GM04503 (cell line): ENCODE measurements at places on chromosomes 16 and 17.

DNA sequence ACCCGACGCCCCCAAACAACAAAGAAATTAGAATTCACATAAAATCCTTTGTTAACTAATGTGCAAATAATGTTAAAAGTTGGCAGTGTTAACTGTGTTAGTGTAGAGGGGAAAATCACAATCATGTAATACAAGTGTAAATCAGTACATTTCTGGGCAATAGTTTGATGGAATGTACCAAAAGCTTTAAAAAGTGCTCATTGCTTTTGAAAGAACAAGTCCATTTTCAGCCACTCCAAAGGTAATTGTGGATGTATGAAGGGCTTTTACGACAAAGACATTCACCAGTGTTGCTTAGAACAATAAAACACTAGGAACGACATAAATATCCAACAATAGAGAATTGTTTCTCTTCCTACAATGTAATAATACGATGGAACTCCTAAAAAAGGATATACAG, 9.1 kb downstream of the GLOD4 start:
- no peak for DNase-seq

- DNase-seq: no peak
Measured at GRCh38 chr16:72590151-72590937, 418.4 kb upstream of the PMFBP1 start.

- DNase-seq: no peak
Measured at GRCh38 chr17:29042679-29043538, at the start of gene PIPOX. Gene PIPOX (plus strand): TSS chr17:29043141. CDS start chr17:29043226, 85 bp downstream.

GRCh38 chr17:77684803-77685798, 273.4 kb upstream of the TNRC6C start:
- no peak for DNase-seq

- DNase-seq: no peak
Measured at GRCh38 chr16:24773771-24774427, 44.4 kb downstream of the TNRC6A start.

DNA sequence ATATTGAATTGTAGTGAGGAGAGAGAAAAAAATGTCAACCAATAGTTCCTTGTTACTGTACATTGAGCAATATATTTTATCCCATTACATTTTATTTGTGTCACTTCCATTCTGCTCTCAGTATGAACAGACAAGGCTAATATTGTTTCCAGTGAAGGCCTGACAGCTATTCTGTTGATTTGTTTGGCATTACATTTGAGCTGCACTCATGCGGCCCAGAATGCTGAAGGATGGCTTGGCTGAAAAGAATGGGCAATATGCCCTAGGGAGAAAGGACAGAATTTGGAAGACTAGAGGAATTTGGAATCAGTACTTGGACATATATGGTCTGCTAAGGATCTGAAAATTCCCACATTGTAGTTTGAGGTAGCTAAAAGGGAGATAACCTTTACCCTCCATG, 1294.4 kb downstream of the CDH8 start:
- no peak for DNase-seq

DNA sequence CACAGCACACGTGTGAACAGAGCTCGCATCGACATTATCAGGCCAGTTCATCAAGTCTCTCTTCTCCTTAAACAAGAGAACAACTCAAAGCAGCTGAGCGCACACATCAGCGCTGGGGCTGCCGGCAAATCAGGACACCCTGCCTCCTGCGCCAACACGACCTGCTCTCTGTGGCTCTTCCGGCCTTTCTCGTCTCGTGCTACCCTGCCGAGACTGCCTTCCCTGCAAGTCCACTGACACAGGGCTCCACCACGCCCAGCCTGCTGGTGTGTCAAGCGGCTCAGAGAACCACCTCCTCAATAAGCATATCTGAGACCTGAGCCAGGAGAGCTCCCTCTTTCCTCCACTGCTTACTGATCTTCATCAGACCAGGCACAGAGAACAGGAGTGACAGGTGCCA, 96.9 kb downstream of the ZNF778 start:
- no peak for DNase-seq

DNA sequence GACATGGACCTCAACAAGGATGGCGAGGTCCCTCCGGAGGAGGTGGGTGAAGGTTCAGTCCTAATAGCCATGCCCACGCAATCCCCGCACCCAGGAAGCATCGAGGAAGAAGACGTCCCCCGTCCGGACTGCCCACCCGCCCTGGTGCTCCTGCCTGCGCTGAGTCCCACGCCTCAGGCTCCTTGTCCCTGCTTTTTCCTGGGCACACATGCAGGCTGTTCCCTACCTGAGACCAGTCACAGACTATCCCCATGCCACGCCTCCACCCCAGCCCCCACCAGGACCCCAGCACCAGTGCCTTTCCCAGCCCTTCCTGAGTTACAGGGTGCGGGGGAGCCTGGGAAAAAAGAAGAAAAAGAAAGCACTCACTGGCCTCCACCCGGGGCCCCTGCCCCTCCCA, 9.0 kb downstream of the FKBP10 start:
- DNase-seq: no peak

- no peak for DNase-seq
Measured at GRCh38 chr17:48642843-48643696, 16.9 kb upstream of the HOXB9 start.

DNA sequence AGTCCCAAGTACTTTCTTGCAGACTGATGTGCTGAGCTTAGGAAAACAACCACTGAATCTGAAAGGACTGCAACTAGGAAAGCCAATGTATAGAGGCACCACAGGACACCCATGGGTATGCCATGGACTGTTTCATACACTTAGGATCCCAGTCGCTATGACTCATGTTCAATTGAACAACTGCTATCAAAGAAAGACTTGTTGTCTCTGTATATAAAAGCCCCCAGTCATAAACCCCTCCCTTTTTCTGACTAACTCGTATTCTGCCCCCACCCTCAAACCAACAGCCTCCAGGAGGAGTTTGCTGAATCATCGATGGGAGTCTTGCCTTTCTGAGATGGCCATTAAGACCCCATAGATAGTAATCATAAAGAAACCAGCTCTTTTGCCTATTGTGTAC, 205.4 kb downstream of the ANKFN1 start:
- DNase-seq: no peak

DNA sequence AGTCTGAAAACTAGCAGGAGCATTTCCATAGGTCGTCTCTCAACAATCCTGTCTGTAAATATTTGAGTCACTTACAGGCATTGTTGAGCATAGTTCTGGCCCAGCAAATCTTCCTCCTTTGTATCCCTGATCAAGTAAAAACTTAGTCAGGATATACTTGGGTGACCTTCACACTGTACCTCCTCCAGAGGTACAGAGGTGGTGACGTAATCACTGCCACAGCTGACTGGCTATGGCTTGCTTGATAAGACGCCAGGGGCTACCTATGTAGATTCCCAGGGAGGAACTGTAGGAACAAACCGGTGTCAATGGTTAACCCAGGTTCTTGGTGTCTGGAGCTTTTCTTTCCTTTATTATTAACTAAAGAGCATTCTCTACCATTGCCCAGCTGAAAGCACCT, at the start of gene KCNJ16:
Gene KCNJ16, plus strand, starts transcription at position 270 of the 400 bp plus-strand sequence. CDS start 56,863 bp downstream, outside the sequence.
- no peak for DNase-seq

DNA sequence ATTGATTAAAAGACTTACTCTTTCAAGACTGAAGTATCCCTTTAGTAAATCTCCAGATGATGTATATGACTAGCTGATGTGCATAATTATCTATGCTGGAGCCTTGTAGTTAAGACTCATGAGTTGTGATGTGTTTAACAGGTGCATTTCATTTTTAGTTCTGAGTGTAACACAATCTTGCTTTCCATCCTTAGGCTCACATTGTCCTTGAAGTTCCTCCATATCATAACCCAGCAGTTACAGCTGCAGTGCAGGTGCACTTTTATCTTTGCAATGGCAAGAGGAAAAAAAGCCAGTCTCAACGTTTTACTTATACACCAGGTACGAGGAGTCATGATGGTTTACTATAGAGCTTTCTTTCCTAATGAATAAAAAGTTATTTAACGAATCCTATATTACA, 52.9 kb downstream of the ESRP2 start:
- no peak for DNase-seq

DNA sequence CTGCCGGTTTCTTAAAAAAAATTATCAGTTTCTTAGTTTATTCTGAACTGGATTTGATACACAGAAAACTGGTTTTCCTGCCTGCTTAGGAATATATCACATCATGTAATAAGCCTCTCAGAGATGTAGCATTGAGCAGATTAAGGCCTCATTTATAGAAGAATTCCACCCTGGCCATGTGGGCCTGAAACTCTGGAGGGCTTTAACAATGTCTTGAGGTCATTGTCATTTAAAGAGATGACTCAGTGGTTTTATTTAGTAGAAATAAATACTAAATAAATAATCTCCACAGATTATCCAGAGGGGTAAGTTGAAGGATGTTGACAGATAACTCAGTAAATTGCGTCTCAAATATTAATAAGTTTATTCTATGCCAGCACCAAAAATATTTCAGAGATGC, 56.9 kb downstream of the PRKCA start:
- DNase-seq: no peak

DNA sequence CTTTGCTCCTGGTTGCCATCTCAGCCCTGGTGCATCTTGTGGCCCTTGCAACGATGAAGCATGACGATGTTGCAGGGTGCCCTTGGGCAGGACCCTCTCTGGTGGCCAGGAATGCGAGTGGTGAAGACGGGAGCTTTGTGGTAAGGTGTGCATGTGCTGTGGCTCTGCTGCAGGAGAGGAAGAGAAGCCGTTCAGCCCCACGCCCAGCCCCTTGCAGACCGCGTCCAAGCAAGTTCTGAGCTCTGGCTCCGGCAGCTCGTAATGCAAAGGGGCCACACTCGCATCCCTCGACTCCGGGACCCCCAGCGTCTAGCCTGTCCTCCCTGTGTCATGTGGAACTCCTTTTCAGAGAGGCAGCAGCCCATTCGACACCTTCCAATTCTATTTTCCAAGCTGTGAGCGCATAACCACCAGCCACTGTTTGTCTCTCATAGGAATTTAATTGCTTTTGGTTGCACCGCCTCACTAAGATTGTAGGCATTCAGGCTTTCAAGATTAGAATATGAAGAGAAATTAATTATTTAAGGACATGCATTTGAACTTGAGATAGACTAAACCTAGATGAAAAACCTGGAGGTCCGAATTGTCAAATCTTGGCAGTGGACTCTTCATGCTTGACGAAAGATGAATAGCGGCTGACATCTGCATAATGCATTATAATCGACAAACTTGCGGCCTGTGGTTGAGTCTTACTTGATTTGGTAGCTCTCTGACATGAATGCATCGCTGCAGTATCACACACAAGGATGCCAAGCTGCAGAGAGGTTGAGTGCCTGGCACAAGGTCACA, 21.1 kb upstream of the KCNG4 start:
- no peak for DNase-seq

DNA sequence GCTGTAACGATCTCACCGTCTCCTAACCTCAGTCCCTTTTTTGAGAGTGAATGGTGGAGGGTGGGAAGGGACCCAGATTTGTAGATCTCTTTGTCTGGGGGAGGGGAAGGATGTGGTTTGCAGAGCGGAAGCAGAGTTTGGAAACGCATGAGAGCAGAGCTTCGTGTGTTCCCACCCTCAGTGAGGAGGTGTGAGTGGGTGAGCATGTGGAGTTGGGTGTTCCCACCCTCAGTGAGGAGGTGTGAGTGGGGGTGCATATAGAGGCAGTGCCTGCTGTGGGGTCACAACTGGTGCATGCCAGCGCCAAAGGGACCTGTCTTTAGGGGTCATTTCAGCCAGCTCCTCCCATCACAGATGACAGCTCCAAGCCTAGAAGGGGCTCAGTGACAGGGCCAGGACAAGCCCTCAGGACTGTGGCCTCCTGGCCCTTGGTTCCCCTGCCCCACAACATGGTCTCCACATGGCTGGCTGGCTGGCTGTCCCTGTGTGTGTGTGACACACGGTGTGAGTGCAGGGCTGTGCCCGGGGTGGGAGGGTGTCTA, 1.8 kb upstream of the CISD3 start:
- no peak for DNase-seq

- DNase-seq: no peak
Measured at GRCh38 chr16:84460406-84461028, 43.9 kb downstream of the MEAK7 start.

- no peak for DNase-seq
Measured at GRCh38 chr16:9114112-9114511, 22.7 kb downstream of the HAPSTR1 start.

- DNase-seq: no peak
Measured at GRCh38 chr17:70919241-70919640, 749.9 kb downstream of the KCNJ2 start.

GRCh38 chr16:75550211-75550662, 5.8 kb downstream of the TMEM231 start:
- no peak for DNase-seq

- no peak for DNase-seq
Measured at GRCh38 chr17:73232587-73233373, 28.9 kb downstream of the CPSF4L start.

- no peak for DNase-seq
Measured at GRCh38 chr17:68431661-68432071, 25.6 kb downstream of the WIPI1 start.

GRCh38 chr16:8199390-8199789, 390.9 kb downstream of the TMEM114 start:
- no peak for DNase-seq

GRCh38 chr16:75758215-75758614, 31.9 kb upstream of the CPHXL start:
- DNase-seq: no peak

DNA sequence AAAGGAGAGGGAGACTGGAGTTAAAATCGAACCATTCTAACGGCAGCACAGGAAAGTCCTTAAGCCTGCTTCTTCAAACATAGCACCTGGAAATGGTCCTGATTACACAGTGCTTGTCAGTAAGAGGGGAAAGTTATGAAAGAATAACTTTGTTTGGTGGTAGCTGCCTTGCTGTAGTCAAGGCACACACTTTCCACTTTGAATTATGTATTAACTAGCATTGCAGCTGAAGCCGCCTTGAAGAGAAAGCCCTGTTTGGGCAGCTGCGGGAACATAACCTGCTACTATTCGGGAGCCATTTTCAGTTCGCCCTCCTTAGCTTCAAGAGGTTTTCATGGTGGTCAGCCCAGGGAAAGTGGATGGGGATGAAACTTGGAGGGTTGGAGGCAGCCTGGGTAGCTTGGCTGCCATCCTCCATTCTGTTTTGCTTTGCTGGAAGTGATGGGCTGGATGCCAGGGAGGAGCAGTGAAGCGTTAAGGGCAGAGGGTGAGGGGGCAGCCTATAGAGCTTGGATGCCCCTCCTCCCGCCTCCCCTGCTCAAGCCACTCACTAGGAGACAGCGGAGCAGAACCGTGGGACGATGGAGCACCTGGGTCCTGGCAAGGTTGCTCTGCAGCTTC, 5.3 kb upstream of the HAS3 start:
- DNase-seq: no peak

DNA sequence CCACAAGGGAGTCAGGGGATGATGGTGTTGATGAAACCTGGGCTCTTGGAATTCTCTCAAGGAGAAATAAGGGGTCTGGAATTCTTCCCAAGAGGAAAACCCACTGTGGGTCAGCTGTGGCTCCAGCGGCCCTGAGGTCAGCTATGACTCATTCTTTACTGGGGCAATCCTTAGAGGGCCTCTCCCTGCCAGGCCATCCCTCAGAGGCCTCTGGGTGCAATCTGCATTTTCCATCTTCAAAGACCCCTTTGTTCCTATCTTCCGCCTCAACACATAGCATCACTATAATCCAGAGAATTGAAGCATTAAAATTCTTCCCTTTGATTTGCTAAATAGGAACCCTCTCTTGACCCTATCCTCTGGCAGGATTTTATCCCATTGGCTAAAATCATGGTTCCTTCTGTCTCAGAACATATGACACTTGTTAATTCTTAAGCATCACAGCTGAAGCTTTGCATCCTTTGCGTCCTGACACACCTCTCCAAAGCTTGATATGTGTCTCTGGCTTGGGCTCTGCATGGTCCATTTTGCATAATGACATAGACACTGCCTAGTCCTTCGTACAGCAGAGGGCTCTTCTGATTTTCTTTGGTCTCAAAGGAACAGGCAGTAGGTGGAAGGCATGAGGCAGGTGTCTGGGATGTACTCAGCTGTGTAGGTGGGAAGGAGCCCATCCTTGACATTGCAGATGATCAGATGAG, 4.4 kb upstream of the KRT37 start:
- DNase-seq: no peak

GRCh38 chr17:32875230-32875917, 1.6 kb downstream of the MYO1D start:
- no peak for DNase-seq
